Stimulated activated CD8-positive, alpha-beta memory T cell treated with anti-CD3 and anti-CD28 coated beads, Interleukin-15, amount 100 ng/mL, for 24 hours (primary cell): ENCODE measurements at places on chromosomes 7 and 10.

DNA sequence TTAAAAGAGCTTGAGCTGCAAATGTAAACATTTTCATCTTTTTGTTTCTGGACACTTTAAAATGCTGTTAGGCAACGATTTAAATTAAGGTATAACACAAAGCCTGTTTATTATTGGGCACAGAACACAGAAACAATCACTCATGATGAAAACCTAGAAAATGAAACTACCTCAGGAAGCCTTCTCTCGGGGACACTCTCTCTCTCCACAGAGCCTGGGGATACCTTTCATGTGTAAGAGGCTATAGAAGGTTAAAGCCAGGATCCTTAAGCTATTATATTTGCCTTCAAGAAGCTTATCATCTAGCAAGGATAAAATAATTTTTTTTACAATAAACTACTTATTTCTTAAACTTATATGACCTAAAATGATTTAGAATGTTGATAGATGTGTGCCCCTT, 194.1 kb downstream of the SKAP2 start:
- DNase-seq = no peak

DNA sequence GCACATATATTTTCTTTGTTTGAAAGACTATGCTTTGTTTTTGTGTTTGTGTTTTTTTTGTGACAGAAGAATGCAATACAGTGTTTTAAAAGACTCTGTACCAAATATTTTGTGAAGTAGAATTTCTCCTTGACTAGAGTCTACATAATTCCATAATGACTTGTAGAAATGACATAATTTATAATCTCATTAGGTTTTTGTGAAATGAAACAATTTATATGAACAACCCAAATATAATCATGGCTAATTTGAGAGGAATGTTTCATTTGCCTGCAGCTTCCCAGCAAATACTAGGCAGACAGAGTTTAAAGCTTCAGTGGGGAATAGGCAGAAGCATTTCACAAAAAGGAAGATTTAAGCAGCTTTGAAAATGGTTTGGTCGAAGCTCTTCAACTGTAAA, 215.6 kb upstream of the LRRN3 start:
- DNase-seq = no peak

DNA sequence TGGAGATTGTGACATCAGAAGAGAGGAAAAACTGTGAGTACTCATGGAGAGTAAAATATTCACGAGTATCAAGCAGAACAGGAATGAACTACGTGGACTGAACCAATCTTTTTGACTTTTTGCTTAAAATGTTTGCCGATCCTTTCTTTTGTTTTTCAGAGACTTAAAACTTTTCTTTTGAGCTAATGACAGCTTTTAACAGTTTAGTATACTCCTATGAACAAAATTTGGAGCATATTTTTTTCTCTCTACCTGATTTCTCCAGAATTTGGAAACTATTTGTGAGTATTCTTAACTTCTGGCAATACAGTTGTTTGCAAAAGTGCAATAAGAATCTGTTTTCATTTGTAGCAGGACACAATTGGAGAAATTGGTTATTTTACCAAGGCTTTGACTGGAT, 786.3 kb downstream of the SORCS1 start:
- no peak for DNase-seq

- DNase-seq = no peak
Observed at GRCh38 chr10:33279811-33280602, 54.5 kb downstream of the NRP1 start.

DNA sequence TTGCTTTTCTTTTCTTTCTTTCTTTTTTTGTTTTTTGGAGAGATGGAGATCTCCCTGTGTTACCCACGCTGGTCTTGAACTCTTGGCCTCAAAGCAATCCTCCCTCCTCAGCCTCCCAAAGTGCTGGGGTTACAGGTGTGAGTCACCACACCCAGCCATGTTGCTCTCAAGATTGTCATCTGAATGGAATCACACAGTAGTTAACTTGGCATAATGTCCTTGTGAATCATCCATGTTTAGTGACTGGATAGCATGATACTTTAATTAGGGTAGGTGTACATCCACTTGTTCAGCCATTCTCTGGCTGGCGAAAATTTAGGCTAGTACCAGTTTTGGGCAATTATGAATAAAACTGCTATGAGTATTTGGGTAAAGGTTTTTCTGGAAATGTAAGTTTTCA, 15.4 kb upstream of the GRB10 start:
- DNase-seq = no peak

DNA sequence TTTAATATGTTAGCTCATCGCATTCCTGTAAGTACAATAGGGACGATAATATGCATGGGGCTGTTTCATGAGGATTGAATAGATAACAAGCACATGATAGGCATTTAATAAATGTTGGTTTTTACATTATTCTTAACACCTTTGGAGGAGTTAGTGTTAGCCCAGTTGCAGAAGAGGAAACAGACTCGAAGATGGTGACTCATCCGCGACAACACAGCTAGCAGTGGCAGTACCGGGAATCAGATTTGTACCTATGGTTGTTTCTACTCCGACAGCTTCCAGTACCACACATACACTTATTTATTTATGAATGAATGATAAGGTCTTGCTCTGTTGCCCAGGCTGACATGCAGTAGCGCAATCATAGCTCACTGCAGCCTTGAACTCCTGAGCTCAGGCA, 2.9 kb downstream of the LRMDA start:
- no peak for DNase-seq

DNA sequence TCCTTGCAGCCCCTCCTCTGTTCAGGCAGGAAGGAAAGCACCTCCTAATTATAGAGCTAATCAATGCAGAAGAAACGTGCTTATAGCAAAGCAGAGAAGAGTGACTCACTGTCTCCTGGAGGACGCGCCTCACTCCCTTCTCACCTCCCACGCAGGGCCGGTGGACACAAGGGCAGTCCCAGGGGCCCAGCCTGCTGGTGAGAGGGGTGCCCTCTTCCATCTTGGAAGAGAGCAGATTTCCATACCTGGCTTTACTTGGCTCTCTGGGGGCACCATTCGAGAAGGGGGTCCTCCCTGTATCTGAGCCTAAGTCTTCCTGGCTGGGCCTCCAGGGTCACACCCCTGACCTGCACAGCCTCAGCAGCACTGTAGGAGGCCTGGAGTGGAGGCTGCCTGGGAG, 55.8 kb downstream of the RASGEF1A start:
- DNase-seq = no peak

- no peak for DNase-seq
Observed at GRCh38 chr7:6179620-6180343, 92.6 kb downstream of the CYTH3 start.

DNA sequence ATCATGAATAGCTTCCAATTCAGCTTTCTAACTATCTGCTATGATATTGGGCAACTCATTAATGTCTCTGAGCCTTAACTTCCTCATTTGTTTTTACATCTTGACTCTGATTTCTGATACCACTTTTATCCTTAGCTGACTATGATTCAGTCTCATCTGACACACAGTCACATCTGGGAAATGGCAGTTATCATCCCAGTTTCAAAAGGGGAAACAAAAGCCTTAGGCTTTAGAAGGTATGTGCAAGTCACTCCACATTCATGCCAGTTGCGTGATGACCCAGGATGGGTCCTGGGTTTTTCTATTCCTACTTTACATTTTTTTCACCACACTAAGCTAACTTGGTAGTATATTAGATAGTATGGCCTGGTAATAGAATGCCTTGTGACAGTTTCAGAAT, 12.7 kb downstream of the SCIN start:
- no peak for DNase-seq

- DNase-seq = no peak
Observed at GRCh38 chr7:20240080-20240926, 23.1 kb upstream of the MACC1 start.

DNA sequence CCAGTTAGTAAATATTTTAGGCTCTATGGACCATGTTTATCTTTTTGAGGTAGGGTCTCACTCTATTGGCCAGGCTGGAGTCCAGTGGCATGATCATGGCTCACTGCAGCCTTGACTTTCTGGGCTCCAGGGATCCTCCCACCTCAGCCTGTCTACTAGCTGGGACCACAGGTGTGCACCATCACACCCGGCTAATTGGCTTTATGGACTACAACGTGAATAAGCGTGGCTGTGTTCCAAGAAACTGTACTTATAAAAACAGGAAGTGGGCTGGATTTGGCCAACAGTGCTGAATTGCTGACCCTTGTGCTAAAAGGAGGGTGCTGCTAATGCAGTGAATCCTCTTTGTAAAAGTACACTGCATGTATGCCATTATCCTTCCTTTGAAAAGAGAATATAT, 111.7 kb upstream of the CDK13 start:
- no peak for DNase-seq

- no peak for DNase-seq
Observed at GRCh38 chr10:23885853-23886252, 323.1 kb upstream of the KIAA1217 start.

DNA sequence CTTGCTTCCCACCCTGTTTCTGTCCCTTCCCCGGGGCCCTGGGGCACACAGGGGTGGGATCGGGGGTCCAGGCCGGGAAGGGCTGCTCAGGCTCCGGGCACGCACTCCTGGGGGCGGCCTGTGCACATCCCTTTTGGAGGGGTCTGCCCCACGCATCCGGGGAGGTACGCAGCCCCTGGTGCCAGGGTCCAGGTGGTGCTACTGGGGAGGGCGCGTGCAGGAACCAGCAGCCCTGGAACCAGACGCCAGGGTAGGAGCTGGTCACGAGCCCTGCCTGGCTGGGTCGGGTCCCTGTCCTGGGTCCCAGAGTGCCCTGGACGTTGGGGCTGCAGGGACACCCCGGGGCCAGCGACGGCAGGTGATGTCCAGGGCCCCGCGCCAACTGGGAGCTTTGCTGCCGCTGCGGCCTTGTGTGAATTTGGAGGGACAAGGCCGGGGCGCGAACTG, 53.4 kb downstream of the GLRX3 start:
- no peak for DNase-seq

DNA sequence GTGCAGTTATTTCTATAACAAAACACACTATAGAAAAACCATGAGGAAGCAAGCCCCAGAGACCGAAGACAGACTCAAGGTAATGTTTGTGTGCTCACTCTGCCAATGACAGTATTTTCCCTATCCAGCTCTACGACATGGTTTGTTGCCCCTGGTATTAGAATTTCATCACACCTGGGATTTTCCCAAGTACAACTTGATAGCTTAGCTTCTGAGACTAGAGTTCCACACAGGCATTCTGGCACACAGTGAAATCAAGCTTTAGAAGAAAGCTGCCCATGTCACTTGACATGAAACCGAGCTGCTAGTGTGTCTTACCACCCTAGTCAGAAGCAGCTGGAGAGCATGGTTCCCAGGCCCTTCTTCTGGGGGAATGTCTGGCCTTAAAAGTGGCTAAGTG, 44.1 kb upstream of the AKR1E2 start:
- no peak for DNase-seq

GRCh38 chr7:158396982-158397862, 190.4 kb downstream of the PTPRN2 start:
- DNase-seq = no peak

- no peak for DNase-seq
Observed at GRCh38 chr10:132578287-132578951, 40.8 kb downstream of the INPP5A start.
